ENCODE measurements at places on chromosomes 4 and X.

- DNase-seq = no peak
Measured at GRCh38 chrX:100411802-100412715, 2.0 kb upstream of the PCDH19 start.

DNA sequence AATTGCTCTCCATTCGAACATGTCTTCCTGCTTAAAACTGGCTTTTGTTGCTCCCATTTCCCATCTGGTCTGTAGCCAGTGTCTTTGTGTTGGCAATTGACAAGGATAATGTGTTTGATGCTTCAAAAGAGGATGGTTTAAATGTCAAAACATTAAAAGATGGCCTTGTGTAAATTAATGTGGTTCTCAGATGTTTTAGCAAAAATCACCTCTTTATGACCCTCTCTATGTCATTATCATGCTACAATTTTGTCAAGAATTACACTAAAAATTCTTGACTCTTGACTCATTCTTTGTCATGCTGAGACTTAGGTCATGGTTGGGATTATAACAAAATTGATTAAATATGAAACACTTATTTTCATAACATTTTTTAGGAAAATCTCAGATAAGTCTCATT lies 47.4 kb downstream of the TMEM131L start:
- peak; percentile 44 for DNase-seq

- DNase-seq = peak; percentile 75
Measured at GRCh38 chr4:184514121-184514988, 40.0 kb upstream of the IRF2 start.

GRCh38 chr4:26183017-26183416 lies 137.8 kb upstream of the RBPJ start:
- DNase-seq = no peak

- no peak for DNase-seq
Measured at GRCh38 chrX:2892816-2893215, 36.3 kb downstream of the ARSD start.

DNA sequence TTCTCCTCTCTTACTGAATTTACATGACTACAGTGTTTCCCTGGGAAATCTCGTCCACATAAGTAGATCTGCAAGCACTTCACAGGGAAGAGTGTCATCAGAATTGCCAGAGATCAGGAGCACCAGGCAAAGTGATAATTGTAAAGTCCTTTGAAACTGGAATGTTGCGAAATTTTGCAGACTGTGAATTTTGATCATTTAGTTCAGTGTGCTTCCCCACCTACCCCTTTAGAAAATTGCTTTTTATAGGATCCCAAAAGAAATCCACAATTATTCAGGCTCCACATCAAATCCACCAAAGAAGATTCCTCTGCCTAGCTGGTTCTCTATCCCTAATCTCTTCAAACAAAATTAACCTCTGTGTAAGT lies 10.2 kb downstream of the PTCHD1 start:
- no peak for DNase-seq

DNA sequence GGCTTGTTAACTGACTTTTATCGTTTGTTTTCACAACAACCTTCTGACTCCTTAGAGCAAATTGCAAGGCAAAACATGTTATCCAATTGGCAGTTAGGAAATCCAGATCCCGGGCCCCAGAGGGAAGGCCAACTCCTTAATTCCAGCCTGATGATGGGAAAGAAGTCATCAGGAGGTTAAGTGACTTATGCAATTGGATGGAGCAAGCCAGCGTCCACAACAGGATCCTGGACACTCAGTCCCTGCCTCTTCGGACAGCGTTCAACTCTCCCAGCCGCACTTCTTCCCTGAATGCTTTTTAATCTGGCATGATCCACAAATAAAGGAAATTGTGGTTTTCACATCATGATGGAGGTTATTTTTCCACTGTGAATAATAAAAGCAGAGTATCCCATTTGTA lies 310.1 kb downstream of the RAB28 start:
- no peak for DNase-seq

- no peak for DNase-seq
Measured at GRCh38 chr4:98993419-98994071, 2.0 kb upstream of the METAP1 start.

GRCh38 chrX:153832728-153833127 lies 2.4 kb upstream of the PDZD4 start:
- DNase-seq = no peak

DNA sequence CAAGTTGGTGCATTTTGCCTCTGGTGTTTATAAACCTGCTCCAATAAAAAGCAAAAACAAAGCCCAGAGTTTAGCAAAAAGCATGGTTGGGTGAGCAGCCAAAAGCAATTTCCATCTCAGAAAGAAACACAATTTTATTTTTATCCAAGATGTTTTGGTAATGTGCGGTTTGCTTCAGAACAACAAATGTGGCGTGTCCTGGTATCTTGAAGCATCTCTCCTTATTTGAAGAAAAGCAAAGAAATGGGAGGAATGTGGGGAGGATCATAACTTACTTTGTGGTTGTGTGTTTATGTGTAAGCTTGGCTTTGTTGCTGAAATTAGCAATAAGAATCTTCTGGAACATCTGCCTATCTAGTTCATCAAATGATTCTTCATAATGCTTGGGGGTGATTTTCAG lies 88.3 kb upstream of the DDX3X start:
- DNase-seq = no peak

GRCh38 chr4:169275180-169275579 lies 4.4 kb upstream of the SH3RF1 start:
- DNase-seq = no peak

DNA sequence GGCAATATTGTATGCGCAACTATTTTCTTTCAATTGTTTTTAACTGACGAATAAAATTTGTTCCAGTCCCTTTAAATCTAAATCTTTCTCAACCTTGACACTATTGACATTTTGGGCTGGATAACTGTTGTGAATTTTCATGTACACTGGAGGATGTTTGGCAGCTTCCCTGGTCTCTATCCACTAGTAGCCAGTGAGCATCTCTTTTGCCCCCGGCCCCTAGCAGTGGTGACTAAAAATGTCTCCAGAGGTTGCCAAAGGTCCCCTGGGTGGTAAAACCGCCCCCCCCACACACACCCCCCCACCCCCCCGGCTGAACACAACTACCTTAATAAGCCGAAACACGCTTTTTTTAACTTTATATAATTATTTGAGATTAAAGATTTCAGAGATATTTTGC lies 514 bp downstream of the FANCB start:
- no peak for DNase-seq

- peak; percentile 56 for DNase-seq
Measured at GRCh38 chrX:96453139-96453538, 231.5 kb upstream of the DIAPH2 start.

- no peak for DNase-seq
Measured at GRCh38 chrX:108415146-108415545, 23.1 kb downstream of the COL4A6 start.

GRCh38 chr4:187236209-187236890 lies 512.7 kb upstream of the FAT1 start:
- DNase-seq = peak; percentile 84

DNA sequence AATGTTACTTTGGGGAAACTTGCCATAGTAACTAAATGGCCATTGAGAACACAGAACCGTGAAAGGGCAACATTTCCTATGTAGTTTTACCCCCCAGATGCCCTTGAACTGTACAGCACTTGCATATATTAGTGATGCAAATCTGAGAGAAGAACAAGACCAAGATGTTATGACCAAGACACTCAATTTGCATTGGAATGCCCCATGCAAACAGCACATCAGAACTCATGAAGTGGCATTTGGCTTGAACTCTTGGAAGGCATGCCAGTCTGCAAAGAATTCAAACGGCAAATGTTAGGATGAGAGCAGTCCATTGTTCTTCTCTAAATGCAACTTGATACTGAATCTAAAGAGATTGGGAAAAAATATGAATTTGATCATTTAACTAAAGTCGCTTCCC lies 139.4 kb upstream of the CXorf66 start:
- no peak for DNase-seq

GRCh38 chr4:180947425-180947824 lies 1295.8 kb upstream of the TENM3 start:
- DNase-seq = no peak

DNA sequence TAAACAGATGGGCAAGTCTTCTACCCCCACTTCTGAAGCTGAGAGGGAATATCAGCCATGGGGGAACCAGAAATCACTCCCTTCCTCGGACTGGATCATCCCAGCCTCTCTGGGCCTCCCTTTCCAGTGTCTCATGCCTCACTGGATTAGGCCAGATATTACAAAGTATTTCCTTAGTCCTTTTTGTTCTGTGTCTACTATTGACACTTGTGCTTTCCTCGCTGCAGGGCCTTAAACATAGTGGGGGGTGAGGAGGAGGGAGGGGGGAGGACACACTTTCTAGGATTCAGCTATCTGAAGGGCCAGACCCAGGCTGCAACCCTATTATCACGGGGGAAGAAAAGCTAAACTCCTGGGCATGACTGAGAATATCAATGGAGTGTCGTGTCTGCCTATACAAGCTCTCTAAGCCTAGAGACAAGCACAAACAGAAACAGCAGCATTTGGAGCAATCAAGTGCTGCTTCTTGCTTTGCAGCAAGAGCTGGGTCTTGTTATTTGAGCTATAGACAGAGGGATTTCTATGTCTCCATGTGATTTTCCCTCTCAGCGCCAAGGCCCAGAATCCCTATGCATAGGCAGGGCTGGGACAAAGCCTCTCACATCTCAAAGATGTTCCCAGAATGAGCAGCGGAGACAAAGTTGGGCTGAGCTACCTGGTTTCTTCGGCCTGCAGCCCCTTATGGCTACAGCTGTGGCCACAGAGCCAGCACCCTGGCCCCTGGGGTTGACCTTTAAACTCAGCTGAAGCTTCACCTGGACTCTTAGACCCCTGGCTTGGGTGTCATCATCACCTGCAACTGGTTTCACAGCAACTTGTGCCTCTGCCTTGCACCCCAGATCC lies 20.2 kb downstream of the PJA1 start:
- DNase-seq = no peak

DNA sequence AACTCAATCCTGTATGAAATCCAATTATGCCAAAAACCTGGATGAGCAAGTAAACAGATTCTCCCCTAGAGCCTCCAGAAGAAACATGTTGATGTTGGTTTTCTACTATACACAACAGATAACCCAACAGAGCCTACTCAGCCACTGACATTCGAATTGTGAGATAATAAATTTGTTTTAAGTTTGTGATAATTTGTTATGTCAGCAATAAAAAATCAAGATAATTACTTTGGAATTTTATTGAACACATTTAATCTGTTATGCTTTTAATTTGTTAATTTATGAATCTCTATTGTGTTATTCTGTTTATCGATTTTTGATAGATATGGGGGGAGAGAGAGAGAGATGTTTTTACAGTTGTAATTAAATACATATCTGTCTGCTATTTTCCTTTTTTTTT lies 1016.1 kb upstream of the PCDH7 start:
- no peak for DNase-seq

DNA sequence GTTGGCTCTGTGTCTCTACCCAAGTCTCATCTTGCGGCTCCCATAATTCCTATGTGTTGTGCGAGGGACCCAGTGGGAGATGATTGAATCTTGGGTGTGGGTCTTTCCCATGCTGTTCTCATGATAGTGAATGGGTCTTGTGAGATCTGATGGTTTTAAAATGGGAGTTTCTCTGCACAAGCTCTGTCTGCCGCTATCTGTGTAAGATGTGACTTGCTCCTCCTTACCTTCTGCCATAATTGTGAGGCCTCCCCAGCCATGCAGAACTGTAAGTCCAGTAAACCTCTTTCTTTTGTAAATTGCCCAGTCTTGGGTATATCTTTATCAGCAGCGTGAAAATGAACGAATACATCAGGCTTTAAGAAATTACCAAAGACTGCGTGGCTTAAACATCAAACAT lies 31.2 kb downstream of the STIM2 start:
- no peak for DNase-seq

DNA sequence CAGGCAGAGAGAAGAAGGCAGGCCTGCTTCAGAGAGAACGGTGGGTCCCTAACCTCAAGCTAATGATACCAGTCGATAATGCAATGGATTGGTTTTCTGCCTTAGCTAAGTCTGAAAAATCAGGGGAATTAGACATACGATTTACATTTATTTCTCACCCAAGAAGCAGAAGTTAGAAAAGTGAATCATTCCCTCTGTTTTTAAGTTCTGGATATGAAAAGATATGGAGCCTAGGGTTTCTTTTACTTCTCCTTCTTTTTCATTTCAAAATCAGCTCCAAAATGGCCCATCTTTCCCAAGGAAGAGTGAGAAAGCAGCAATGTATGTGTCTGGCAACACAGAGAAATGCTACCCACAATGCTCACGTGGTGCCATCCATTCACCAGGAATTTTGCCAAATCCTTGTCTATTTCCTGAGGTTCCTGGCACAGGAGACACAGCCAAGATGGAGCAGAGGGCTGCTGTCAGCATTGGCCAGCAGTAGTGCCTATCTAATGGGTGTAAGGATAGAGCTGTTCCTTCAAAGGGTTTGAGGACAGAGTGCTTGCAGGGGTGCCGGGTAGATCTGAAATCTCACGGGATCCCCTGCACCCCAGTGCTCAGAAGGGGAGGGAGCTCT lies 231.5 kb downstream of the MAML3 start:
- no peak for DNase-seq

DNA sequence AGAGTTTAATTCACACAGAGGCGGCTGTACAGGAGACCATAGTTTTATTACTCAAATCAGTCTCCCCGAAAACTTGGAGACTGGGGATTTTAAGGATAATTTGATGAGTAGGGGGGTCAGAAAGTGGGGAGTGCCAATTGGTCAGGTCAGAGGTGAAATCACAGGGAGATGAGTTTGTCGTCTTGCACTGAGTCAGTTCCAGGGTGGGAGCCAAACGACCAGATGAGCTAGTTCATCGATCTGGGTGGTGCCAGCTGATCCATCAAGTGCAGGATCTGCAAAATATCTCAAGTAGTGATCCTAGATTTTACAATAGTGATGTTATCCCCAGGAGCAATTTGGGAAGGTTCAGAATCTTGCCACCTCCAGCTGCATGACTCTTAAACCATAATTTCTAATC lies 4.0 kb downstream of the ETFDH start:
- DNase-seq = no peak

DNA sequence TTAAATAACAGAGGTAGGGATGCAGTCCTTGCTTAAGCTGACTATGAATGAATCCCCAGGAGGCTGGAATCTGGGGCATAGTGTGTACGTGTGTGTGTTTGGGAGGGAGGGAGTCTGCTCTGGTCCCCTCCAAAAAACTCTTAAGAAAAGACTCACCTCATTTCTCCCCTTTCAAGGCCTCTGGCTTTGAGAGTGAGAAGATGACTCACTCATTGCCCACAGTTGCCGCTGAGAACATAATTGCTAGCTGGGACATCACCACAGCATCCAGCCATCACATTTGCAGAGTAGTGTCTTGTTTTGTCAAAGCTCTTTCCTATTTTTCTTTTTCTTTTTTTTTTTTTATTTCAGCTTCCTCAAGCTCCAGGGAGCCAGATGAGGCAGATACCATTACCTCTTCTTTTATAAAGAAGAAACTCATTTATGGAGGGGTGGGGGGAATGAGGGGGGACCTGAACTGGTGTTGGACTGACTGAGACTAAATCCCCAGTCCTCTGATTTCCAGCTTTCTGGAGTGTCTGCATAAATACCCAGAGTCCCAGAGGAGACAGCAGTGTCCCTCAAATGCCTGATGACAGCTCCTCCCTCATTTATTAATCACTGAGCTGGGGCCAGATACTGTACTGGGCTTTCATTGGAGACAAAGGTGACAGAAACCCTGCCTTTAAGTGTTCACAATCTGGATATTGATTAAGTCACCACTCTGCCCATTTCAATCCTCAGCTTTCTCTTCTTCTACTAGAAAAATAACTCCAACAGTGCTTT lies 61.9 kb upstream of the LAS1L start:
- DNase-seq = peak; percentile 17

- peak; percentile 9 for DNase-seq
Measured at GRCh38 chrX:133992882-133993281, 7.5 kb upstream of the GPC3 start.

- no peak for DNase-seq
Measured at GRCh38 chr4:119337010-119337409, 15.1 kb upstream of the FABP2 start.

Data from kidney glomerular epithelial cell (primary cell).